Forelimb muscle (tissue), 1 donor: ENCODE measurements at places on chromosomes 6 and 20.

DNA sequence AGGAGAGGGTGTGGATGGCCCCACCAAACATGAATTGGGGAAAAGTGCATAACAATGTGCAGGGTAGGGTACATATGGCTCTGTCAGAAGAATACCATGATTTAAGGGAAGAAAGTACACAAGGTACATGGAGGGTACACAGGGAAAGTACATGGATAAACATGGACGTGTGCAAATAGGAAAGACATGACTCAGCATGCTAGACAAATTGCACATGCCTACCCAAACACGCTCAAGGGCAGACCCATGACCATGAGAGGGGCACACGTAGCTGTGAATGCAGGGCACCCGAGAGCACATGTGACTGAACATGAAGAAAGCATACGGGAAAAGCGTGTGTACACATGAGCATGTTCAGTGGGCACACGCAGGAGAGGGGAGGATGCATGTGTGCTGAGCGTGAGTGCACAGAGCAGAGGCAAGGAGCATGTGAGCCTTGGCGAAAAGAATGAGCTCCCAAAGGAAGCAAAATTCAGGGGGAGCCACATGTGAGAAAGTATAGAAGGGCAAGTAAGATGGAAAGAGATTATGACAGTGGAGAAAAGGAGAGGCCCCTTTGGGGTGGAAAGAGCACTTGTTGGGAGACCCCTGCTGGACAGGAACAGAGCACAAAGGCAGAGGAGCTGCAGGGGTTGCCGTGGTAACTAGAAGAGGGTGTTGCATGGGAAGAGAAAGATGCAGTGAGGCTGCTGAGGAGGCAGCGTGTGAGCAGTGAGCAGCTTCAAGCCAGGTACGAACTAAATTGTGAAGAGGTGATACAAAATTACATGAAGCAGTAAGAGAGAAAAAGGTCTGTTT lies 17.8 kb downstream of the OR2H2 start:
- DNase-seq, result no peak

DNA sequence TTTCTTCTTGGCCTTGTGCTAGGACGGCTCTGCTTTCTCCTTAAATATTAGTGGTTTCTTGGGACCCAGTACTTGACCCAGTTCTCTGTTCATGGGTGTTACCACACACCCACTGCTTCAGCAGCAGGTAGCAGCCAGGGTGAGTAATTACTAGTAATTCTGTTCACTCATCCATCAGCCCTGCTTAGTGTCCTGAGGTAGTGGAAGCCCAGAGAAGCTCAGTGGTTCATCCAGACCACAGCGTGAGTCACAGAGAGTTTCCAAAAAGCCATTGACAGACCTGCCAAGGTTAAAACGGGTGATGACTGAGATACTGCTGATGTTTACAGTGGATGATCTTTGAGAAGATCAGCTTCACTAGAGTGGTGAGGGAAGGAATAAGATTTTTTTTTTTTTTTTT lies 51.7 kb upstream of the HINT3 start:
- DNase-seq, result no peak

GRCh38 chr6:53999088-53999755 lies 112.0 kb upstream of the MLIP start:
- DNase-seq, result no peak

DNA sequence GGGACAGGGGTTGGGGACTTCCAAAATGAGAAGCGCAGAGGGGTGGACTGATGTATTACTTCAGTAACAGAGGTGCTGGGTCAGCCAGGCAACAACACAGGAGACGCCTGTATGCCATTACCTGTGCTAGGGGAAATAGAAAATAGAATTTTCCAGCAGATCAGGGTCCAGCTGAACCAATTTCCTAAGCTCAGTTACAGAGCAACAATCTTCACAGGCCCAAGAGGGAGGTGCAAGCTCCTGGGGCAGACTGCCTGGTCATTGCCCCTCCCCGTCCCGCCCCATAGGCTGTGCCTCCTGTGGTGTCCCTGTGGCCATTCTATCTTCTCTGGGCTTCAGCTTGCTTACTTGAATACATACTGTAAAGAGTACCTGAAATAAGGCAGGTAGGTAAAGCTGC lies 3.7 kb downstream of the KCNK5 start:
- no peak for DNase-seq

DNA sequence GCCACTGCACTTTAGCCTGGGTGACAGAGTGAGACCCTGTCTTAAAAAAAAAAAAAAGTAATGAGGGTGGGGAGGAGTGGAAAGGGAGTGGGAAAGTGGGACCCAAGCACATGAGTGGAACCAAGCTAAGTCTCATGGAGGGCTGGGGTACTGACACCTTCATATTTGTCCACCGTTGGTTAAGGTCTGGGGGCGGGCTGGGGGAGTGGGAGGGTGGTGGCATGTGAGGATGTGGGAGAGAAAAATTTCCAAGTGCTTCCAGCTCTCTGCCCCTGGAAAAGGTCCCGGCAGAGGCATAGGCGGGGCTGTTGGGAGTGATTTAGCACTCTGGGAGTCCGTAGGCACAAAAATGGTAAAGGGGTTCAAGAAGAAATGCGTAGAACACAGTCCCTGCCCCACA lies 6.1 kb downstream of the PSORS1C2 start:
- no peak for DNase-seq

- no peak for DNase-seq
Observed at GRCh38 chr6:40505191-40505810, 81.9 kb downstream of the LRFN2 start.
